Glutamatergic neuron (in vitro differentiated cells): ENCODE measurements at places on chromosomes 2 and 18. TPM values are rescaled to one million over a fixed set of nuclear protein-coding genes. Genes with fewer than 3 reads are reported as not detected.

DNA sequence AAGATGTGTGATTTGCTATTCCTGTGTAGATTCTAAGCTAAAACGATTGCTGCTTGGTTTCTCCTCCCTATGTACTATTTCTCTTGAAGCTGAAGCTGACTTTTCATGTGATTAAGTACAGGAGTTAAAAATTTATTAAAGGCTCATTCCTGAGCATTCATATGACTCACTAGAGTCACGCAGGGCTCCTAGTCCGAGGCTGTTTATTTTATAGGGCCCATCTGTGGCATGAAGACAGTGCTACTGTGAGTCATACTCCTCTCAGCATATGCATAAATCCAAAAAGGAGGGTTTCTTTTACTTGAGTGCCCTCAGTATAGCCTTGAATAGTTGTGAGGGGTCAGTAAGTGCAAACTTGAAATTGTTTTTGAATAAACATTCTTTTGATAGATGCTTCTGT is 378.8 kb downstream of the PTPRM start:
- no peaks in the 10 kb centered on the region for H3K36me3 ChIP-seq
- H3K4me3 ChIP-seq: no peak overlapping the region
- H3K27ac ChIP-seq: no peak overlapping the region
- no peak for DNase-seq
- H3K27me3 ChIP-seq: no peaks in the 10 kb centered on the region

- no peaks in the 10 kb centered on the region for H3K36me3 ChIP-seq
- H3K4me1 ChIP-seq: no peaks in the 10 kb centered on the region
- DNase-seq: no peak
These were observed 182.6 kb downstream of the GRB14 start for GRCh38 chr2:164438490-164439205.

DNA sequence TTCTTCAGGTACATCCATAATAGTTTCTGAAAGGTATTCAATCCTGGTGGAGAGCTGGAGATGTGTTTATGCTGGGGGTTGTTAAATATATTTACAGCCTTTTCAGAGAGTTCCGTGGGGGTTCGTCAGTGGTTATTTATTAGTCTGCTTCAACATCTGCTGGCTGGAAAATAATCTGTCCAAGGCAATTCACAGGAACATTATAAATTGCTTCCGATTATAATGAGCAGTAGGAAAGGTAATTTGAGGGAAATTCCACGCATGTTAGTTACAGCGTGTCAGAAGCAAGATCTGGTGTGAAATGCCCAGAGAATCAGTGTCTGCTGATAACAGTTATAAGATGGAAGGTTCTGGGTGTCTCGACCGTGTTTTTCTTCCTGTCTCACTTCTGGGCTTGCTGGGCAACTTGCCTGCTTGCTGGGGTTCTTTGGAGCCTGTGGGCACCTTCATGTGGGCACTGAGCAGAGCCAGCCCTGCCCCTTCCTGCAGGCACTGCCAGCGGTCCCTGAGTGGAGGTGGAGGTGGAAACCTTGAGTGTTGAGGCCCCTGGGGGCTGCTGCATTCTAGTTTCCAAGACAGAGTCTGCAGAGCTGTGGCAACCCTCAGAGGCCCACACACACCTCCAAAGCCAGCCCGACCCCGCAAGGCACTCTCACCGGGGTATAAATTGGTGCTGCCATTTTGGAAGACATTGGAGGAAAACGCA is 185.7 kb downstream of the FAM210A start:
- H3K36me3 ChIP-seq: no peaks in the 10 kb centered on the region
- H3K4me1 ChIP-seq: no peaks in the 10 kb centered on the region
- no peak for DNase-seq
- no peak overlapping the region for H3K27ac ChIP-seq

DNA sequence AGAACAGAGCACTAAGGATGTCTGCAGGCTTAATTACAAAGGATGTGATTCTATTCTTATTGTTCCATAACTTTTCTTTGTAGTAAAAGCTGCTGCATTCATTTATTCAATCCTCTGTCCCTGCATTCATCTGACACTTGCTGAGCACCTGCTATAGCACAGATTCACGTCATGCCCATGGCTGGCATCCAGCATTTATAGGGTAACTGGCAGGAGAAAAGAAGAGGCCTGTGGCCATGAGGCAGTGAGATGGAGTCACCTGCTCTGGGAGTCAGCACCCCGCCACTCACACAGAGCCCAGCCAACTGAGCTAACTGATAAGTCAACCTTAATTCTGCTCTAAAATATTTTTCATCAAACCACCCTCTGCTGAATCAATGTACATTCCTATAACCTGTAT is 18.3 kb upstream of the CDC42EP3 start:
- no peaks in the 10 kb centered on the region for H3K27me3 ChIP-seq
- H3K27ac ChIP-seq: no peak overlapping the region
- no peak for DNase-seq
- no peaks in the 10 kb centered on the region for H3K36me3 ChIP-seq

DNA sequence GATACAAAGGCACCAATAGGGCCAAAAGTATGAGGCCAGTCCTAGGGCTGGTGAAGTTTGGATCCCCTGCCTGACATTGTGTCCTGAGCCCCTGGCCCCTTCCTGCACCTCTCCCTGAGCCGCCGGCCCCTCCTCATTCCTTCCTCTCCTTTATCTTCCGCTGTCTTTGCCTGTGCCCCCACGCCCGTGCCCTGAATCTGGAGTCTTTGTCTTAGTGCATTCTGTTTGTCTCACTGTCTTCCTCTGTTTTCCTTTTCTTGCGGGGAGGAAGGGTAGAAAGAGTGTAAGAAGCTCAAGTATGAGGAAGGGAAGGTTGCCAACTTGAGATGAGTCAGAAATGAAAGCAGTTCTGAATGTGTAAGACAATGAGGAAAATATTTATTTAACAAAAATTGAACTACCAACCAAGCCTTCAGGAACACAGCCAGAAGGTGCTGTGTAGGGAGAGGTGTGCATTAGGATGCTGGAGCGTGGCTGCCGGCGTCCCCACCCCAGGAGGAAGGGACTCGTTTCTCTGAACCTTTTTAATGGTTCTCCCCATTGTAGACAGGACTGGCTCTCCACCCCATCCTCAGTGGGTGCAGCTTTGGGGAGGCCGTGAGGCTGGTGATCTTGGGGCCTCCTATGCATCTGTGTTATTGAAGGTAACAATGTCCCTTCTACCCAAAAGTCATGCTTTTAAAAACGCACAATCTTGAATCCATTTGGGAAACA is 133.1 kb downstream of the NEDD4L start:
- peak overlapping the region; percentile 95 for H3K27ac ChIP-seq
- no peak for DNase-seq
- H3K36me3 ChIP-seq: no peaks in the 10 kb centered on the region
- peaks cover 79% of the 10 kb centered on the region for H3K4me1 ChIP-seq

DNA sequence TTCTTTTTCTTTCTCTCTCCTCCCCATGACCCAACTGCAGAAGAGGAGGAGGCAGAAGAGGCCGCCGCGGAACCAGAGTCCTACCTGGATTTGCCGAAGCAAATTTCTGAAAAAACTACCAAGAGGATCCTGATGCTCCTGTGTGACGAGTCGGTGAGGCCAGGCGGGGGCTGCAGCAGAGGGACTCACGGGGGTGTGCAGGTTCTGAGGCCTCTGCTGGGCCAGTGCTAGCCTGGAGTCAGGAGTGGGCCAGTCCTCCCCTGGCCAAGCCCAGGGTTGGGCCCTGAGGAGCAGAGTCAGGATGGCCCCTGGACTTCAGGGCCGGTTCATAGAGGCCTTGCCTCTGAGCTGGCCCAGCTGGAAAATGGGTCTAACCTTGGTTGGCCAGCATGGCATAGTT is 29.3 kb downstream of the OTOF start:
- peaks cover 4% of the 10 kb centered on the region for H3K4me1 ChIP-seq
- no peaks in the 10 kb centered on the region for H3K27me3 ChIP-seq
- H3K36me3 ChIP-seq: no peaks in the 10 kb centered on the region
- H3K27ac ChIP-seq: no peak overlapping the region
- no peak for DNase-seq

DNA sequence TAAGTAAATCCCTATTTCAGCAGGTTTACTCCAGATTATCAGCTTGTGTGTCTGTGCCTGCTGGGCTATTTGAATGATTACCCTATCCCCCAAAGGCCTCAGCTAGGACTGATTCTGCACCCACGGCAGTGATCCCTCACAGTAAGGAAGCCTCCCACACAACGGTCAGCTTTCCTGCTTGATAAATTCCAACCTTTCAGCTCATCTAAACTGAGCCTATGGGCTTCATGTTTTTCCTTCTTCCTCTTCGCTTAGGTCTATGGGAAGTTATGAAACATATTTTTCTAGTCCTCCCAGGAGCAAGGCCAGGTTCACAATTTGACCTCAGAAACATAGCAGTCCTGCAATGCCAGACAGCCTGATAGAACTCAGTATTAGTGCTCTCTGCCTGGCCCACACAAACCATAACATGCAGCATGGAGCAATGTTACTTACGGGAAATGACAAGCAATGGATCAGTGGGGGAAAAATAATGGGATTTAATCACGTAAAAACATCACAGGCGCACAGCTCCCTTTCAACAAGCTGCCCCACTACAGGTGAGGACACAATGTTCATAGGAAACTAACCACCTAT is 170.9 kb downstream of the ZNF521 start:
- no peaks in the 10 kb centered on the region for H3K27me3 ChIP-seq
- H3K27ac ChIP-seq: no peak overlapping the region
- no peak for DNase-seq
- no peak overlapping the region for H3K4me3 ChIP-seq
- peaks cover 34% of the 10 kb centered on the region for H3K4me1 ChIP-seq
- H3K36me3 ChIP-seq: no peaks in the 10 kb centered on the region

DNA sequence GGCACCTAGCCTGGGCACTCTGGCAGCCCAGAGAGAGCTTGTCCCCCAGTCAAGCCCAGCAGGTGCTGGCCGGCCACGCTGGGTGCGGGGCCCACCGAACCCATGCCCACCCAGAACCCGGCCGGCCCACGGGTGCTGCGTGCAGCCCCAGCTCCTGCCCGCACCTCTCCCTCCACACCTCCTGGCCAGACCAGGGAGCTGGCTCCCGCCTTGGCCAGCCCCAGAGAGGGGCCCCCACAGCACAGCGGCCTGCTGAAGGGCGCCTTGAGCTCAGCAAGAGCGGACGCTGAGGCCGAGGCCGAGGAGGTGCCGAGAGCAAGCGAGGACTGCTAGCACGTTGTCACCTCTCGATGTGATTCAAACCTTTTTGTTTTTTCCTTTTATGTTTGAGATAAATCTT is 407.0 kb upstream of the KCNJ3 start:
- no peaks in the 10 kb centered on the region for H3K4me1 ChIP-seq
- no peak overlapping the region for H3K4me3 ChIP-seq
- H3K36me3 ChIP-seq: peaks cover 16% of the 10 kb centered on the region
- no peak overlapping the region for H3K27ac ChIP-seq

KCNJ3 gene
- 3.6 TPM for total RNA-seq

USP14 gene
- total RNA-seq: 92.4 TPM

EMILIN1 gene
- 3.2 TPM for total RNA-seq
